ENCODE measurements at places on chromosomes 2 and 18. TPM values are rescaled to one million over a fixed set of nuclear protein-coding genes. Genes with fewer than 3 reads are reported as not detected.

- no peak for DNase-seq
These were observed 54.5 kb upstream of the UPP2 start for GRCh38 chr2:158047156-158047611.

- no peak for DNase-seq
These were observed 96.9 kb downstream of the PHLPP1 start for GRCh38 chr18:62812242-62812641.

- peak; percentile 72 for DNase-seq
These were observed 273.5 kb downstream of the CDH20 start for GRCh38 chr18:61606759-61607158.

MARCHF7 gene
- polyA plus RNA-seq: 13.0 TPM

- no peak for DNase-seq
These were observed 140.3 kb downstream of the TRIB2 start for GRCh38 chr2:12856934-12857601.

DNA sequence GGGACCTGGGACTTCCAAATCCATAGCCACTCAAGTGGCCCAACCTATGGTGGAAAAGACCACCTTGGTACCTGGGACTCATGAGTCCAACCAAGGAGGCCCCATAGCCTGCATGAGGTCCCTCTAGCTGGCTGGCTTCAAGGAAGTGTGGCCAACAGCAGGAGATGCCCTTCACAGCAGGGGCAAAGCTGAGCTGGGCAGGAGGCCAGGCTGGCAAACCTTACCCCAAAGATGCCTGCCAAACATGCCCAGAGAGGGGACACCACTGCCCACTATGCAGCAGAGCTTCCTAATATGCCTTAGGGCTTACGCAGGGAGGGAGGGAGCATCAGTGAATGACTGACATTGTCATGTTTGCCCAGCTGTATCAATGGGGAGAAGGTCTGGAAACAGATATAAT, 188.0 kb upstream of the GLI2 start:
- no peak for DNase-seq

DNA sequence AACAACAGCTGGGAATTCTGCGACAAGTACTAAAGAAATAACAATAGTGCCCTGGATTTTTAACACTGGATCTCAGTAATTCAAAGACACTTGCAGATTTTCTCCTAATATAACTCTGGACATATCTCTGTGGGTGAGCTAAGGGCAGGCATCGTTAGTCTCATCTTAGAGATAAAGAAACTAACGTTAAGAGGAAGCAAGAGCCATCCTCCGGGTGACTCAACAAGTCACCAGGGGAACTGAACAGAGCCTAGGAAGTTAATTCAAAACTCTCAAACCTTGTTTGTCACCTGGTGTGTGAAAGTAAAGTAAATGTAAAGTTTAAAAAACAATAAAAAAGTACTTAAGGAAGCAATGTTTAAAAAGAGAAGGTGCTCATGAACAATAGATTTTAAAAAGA, 41.6 kb upstream of the NRP2 start:
- DNase-seq: no peak

HNMT gene
- 1.6 TPM for polyA plus RNA-seq

DNA sequence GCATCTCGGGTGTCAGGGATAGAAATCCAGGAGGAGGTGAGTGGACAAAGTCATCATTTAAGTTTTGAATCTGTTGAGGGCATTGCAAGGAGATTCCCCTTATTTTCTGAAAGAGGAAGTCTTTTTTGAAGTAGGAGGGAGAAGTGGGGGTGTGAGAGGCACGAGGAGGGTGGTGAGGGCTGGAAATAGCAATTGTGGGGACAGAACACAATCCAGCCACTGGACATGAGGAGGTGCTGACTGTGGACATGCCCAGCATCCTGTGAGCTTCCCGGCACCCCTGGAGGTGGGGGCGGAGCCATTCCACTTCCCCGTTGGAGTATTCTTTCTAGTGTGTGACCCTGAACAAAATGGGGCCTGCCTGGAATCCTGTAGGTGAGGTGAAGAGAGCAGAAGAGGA, 310.7 kb upstream of the EPAS1 start:
- no peak for DNase-seq

GRCh38 chr18:79471597-79471996, 75.9 kb downstream of the NFATC1 start:
- DNase-seq: no peak

ING5 gene
- 42.5 TPM for polyA plus RNA-seq

GRCh38 chr2:15538792-15539191, 22.3 kb downstream of the NBAS start:
- no peak for DNase-seq

IL36RN gene
- polyA plus RNA-seq: not detected

DNA sequence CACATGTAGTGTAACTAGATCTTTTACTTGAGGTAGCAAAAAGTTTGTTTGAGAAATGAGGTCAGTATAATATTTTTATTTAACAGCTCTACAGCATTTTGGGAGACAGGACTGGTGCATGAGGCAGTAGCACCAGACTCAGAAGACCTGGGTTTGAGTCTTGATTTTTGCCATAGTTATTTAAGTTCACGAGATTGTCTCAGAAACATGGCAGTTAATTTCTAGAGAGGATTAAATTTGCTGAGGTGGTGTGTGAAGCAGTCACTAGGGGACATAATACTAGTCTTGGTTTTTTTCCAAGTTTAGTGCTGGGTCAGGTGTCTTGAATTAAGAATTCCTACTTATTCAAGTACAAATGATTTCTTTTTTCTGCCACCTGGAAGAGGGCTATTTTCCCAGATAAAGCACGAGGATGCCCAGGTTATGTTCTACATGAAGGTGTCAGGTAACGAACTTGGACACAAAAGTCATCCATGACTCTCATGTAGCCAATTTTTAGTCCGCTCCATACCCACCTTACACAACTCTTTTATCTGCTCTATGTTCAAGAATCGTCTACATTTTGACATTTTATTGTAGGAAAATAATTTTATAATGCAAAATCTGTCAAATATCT, 1.4 kb downstream of the MARCHF7 start:
- no peak for DNase-seq

DNA sequence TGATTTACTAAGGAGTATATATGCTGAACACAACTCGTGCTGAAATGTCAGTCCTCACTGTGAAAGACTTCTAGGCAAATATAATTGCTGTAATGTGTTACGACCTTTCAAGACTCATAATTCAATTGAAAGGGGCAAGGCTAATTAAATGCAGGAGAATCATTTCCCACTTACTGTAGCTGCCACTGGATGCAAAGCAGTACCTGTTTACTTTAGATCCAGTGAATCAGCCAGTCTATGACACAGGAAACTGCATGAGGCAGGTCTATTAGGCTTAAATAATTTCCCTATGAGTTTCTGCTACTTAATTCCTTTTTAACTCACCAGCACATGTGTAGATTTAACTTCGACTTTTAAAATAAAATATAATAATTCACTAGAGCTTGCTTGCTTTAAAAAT, 125.6 kb downstream of the CTNNA2 start:
- no peak for DNase-seq

DNA sequence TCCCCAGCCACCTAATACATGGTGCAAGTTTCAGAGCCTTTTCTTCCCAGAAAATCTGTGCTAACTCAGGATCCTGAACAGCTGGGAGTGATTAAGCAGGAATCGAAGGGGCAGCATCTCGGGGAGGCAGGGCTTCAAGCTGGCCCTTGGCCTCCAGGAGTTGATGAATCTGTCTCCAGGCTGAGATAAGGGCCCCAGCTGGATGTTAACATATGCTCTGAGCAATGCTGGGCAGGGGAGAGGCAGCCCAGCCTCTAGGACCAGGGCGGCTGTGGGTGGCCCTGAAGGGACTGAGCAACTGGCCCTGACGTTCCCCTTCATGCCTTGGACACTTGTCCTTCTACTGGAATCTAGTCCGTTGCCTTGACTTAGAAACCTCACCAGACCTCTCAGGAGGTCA, 84.1 kb upstream of the EPC2 start:
- no peak for DNase-seq

GRCh38 chr18:57891707-57892391, 88.7 kb upstream of the ATP8B1 start:
- DNase-seq: no peak

DNA sequence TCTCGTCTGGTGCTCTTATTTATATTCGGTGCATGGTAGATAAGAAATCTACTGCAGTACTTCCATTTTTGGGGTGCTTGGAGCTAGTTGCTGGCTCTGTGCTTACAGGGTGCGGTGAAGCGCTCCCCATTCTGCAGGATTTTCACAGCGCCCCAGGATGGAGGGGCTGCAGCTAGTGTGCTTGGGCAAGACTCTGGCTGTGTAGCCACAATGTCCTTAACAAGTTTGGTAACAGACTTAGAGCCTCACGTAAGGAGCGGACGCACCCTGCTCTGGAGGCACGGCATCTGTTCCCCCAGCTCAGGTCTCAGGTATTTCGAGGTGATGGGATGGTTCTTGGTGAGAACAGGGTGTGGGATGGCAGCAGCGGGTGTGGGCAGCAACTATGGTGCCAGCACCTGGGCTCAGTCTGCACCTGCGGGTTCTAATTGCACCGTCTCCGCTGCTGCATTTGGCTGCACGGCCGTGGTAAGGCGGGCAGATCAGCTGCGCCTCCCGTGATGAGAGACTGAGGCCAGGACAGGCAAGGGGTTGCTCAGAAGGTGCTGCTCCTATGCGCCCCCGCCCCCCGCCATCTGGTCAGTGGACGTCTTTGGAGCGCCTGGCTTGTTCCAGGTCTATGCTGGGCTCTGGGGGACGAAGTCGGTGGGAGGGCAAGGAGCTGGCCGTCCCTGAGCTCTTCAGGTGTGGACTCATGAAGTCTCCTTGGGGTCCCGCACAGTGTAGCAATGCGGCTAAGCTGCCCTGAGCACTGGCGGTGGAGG, 20.1 kb upstream of the ALLC start:
- peak; percentile 39 for DNase-seq

DLGAP1 gene
- 11.8 TPM for polyA plus RNA-seq

DNA sequence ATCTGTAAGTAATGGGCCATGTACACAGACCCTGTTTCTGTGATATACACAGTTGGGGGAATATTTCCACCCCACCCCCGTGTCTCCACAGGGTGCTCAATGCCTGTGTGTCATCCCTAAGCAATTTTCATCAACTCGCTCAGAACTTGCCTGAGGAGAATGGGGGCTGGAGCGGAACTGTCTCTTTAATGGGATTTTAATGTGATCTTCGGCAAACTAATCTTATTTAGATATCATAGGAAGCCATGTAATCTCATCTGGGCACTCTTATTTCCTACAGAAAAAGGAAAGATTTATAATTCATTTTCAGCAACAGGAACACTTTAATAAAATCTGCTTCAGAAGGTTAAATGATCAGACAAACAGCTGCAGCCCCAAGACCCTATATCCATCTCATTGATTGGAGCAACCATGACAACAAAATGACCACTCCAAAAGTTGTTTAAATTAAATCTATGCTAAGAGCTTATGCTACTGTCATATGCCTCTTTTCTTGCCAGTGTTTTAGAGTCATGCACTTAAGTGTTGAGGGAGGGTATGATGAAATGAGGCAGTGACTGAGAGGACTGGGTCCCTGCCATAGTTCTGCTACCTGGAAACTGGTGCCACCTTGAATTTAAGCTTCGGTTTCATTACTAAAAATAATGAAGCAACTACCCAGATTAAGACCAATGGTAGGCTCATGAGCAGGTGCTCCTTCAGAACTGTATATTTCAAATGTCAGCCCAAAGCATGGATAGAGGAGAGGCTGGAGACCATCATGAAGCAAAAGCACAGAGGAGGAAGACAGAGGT, 183.1 kb upstream of the DDX18 start:
- no peak for DNase-seq

DNA sequence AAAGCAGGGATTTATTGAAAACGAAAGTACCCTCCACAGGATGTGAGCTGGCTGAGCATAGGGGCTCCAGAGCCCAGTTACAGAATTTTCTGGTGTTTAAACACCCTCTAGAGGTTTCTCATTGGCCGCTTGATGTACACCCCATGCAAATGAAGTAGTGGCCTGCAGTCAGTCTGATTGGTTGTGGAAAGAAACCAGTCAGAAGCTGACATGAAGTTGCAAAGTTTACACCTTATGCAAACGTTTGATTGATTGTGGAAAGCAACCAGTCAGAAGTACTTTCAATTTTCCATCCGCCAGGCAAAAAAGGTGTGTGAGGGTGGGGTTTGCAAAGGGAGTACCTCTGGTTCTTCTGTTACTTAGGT, 62.3 kb downstream of the VWA3B start:
- no peak for DNase-seq

DNA sequence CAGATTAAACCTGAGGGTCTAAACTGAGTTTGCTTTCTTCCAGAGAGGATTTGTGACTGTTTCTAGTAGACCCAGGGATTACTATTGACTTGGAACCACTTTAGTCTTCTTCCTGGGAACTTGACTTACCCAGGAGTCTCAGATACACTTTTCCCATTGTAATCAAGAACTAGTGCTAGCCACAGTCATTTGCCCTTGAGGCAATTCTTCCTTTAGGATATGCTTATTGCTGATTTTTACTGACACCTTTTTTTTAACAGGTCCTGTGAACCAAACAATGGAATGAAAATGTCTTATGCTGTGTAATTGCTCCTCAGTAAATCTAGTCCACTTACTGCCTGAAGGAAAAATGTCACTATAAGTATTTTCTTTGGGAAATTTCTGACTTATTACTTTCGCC, 78.3 kb downstream of the TAF4B start:
- DNase-seq: no peak

- peak; percentile 34 for DNase-seq
These were observed 40.6 kb upstream of the LAMA1 start for GRCh38 chr18:7158216-7158615.

- DNase-seq: no peak
These were observed 159.2 kb downstream of the GULP1 start for GRCh38 chr2:188450732-188451483.

GRCh38 chr2:150477347-150477746, 10.1 kb downstream of the RND3 start:
- no peak for DNase-seq

GRCh38 chr2:96207774-96208142, 869 bp downstream of the STARD7 start:
- DNase-seq: no peak

USP37 gene
- polyA plus RNA-seq: 3.8 TPM

FLACC1 gene
- polyA plus RNA-seq: not detected

ALKAL2 gene
- polyA plus RNA-seq: 4.6 TPM

- no peak for DNase-seq
These were observed 259.4 kb upstream of the SPRED2 start for GRCh38 chr2:65691816-65692215.

GRCh38 chr2:112829961-112830681, 6.5 kb downstream of the IL1B start:
- DNase-seq: no peak

SPHKAP gene
- polyA plus RNA-seq: 0.02 TPM

TSPYL6 gene
- not detected for polyA plus RNA-seq

SCN3A gene
- polyA plus RNA-seq: not detected

All from H1 (cell line).